ENCODE measurements at places on chromosomes 2 and 18. TPM values are rescaled to one million over a fixed set of nuclear protein-coding genes. Genes with fewer than 3 reads are reported as not detected.
A peak's percentile ranks its signal among the peaks of the same experiment; 100 is the strongest.

DNA sequence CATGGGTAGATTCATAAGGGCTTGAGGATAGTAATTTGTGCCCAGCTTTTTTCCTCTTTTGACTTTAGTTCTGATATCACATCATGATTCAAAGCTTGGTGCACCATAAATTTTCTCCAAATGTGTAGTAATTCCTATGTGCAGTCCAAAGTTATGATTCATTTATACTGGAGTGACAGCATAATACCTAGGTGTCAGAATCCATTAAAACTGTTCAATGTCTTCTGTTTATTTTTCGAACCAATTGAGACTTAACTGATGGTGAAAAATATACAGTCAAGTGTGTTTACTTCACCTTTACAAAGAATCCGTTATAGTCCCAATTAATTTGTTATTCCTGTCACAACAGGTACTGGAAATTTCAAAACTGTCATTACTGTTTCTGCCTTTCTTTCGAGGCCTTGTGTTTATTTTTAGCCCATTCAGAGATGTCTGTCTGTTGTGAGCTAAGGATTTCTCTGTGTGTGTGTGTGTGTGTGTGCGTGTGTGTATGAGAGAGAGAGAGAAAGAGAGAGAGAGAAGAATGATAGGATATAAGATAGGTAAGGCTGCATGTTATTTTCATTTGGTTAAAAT, 389.7 kb upstream of the ATP5MC3 start:
- DNase-seq: no peak
- no peaks in the 10 kb centered on the region for H3K27me3 ChIP-seq
- H3K36me3 ChIP-seq: no peaks in the 10 kb centered on the region

DNA sequence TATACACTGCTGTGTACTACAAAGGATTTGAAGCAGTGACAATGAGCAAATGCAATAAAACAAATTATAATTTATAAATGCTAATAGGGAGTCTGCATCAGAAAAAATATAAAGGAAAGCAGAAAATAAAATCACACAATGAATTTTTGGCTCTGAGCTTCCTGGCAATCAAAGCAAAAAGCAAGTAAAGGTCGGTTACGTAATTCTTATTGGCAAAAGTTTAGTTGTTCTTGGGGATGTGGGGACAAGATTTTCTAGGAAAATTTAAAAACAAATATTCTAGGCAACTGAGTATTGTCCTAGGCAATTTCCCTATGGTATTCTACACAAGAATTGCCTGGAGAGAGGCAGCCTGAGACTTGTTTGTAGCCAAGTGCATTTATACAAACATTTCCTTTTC, 1.8 kb downstream of the ORC2 start:
- no peak for DNase-seq
- H3K4me3 ChIP-seq: no peak overlapping the region
- H3K36me3 ChIP-seq: peaks cover 1% of the 10 kb centered on the region
- peaks cover 26% of the 10 kb centered on the region for H3K4me1 ChIP-seq
- no peaks in the 10 kb centered on the region for H3K27me3 ChIP-seq

- H3K4me3 ChIP-seq: no peak overlapping the region
- H3K4me1 ChIP-seq: no peaks in the 10 kb centered on the region
- H3K36me3 ChIP-seq: no peaks in the 10 kb centered on the region
- no peak for DNase-seq
- H3K27ac ChIP-seq: no peak overlapping the region
These were observed 813.8 kb downstream of the DCC start for GRCh38 chr18:53153800-53154199.

DNA sequence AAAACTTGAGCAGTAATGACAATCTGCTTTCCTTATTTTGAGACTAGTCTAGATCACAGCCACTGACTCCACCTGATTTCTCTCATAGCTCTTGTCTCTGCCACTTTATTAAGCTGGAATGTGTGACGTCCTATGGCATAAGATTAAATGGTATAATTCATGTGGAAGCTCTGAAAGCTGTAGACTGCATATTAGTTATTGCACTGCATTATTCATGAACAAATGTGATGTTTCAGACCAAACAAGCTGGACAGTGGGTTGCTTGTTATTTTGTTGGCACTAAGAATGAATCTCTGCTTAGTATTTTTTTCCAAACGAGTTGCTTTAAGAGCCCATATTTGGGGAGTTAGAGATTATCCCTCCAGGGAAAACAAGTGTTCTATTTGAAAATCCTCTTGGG, 1218.5 kb downstream of the SUCLG1 start:
- H3K4me1 ChIP-seq: no peaks in the 10 kb centered on the region
- DNase-seq: no peak
- no peak overlapping the region for H3K4me3 ChIP-seq
- no peaks in the 10 kb centered on the region for H3K27me3 ChIP-seq
- H3K27ac ChIP-seq: no peak overlapping the region

FLACC1 gene
- polyA plus RNA-seq: 0.43 TPM

DNA sequence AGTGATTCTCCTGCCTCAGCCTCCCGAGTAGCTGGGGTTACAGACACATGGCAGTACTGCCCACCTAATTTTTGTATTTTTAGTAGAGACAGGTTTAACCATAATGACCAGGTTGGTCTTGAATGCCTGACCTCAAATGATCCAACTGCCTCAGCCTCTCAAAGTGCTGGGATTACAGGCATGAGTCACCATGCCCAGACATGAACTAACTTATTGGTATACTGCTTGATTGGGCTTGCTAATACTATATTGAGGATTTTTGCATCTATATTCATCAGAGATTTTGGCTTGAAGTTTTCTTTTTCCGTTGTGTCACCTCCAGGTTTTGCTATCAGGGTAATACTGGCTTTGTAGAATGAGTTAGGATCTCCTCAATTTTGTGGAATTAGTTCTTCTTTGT, 706.1 kb upstream of the HS6ST1 start:
- peaks cover 10% of the 10 kb centered on the region for H3K4me1 ChIP-seq
- H3K4me3 ChIP-seq: no peak overlapping the region
- no peaks in the 10 kb centered on the region for H3K27me3 ChIP-seq
- no peak overlapping the region for H3K27ac ChIP-seq
- peak; percentile 26 for DNase-seq
- no peaks in the 10 kb centered on the region for H3K36me3 ChIP-seq

DNA sequence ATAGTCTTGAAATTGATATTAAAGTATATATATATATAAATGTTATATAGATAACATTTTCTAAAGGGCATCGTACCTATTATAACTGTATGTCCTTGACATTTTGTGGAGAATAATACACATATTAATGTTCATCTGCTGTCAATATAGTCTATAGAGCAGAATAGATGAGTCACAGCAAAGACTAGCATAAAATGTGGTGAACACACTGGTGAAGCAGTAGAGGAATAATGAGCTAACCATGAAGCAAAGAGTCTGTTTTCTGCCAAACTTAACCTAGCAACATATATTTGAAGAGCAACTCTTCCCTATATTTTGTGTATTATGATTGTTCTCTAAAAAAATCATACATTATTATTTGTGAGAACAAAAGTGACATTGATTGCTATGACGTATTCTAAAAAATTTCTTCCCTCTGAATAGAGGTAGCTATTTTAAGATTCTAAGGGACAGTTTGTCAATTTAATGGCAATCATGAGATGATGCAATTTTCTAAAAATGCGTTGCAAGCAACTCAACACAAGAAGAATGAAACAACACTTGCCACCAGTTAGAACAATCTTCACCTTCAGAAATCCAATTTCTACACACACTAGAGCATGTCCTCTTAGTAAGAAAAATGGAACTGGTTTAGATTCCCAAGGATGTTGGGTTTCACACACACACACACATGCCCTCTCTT, 22.0 kb downstream of the DOCK10 start:
- H3K27ac ChIP-seq: no peak overlapping the region
- no peaks in the 10 kb centered on the region for H3K27me3 ChIP-seq
- H3K4me1 ChIP-seq: no peaks in the 10 kb centered on the region
- no peaks in the 10 kb centered on the region for H3K36me3 ChIP-seq
- DNase-seq: no peak
- H3K4me3 ChIP-seq: no peak overlapping the region

DNA sequence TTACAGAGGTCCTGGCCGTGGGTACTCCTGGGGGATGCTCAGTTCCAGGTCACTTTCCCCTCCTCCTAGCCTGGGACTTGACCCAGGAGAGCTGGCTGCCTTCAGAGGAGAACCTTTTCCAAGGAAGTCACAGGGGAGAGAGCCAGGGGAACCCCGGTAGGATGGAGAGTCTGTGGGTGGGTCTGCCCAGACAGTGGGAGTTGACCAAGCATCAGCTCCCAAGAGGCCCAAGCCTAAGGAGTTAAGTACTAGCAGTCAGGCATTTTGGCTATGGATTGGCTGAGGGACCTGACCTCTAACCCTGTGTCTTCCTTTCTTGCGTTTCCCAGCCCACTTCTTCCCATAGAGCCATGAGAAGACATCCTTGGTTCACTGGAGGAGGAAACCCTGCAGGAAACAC, 48.8 kb upstream of the PLB1 start:
- no peak overlapping the region for H3K4me3 ChIP-seq
- peaks cover 59% of the 10 kb centered on the region for H3K4me1 ChIP-seq
- H3K36me3 ChIP-seq: no peaks in the 10 kb centered on the region
- H3K27me3 ChIP-seq: no peaks in the 10 kb centered on the region
- peak overlapping the region; percentile 82 for H3K27ac ChIP-seq

DNA sequence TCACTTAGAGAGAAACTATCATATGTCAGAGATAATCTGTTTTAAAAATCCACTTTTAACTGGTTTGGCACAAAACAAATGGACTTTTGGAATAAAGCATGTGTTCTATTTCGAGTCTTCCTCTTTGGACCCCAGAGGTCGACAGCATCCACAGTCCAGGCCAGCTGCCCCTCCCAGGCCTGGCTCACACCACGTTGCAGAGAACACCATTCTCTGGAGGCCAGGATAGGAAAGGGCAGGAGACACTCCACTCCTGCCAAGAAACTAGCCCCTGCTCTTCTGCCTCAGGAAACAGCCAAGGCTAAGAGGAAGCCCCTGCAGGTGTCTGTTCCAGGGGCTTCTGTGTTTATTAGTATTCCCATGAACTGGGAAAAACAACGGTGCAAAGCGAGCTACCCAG, 456.6 kb upstream of the ID2 start:
- H3K36me3 ChIP-seq: no peaks in the 10 kb centered on the region
- no peaks in the 10 kb centered on the region for H3K27me3 ChIP-seq
- no peak for DNase-seq
- no peak overlapping the region for H3K27ac ChIP-seq
- H3K4me3 ChIP-seq: no peak overlapping the region
- H3K4me1 ChIP-seq: no peaks in the 10 kb centered on the region

DNA sequence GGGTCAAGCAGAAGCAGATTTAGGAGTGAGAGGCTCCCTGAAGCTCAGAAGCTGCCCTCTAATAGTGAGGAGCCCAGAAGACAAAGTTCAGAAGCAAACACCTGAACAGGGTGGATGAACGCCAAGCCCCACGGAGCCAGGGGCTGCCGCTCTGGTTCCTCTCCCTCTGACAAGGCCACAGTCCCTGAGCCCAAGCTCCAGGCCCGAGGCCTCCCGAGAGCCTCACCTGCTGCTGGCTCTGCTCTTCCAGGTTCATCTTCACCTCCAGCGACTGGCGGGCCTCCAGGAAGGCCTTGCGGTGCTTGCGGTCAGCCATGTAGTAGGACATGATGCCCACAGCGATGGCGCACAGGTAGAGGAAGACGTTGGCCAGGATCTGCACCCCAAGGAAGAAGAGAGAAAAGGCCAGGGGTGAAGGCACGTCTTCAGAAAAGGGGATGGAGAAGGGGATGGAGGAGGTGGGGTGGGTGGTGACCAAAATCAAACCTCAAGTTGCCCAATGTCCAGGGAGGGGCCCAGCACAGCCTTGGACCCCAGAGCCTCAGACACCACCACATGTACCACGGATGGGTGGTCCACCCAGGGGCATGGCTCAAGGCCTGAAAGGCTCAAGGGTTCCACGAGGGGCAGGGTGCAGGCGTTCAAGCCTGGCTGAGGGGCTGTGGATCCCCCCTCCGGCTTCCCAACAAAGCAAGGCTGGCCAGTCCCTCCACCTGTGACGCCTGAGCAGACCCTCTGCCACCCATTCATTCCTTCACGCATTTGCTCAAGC, 47.5 kb downstream of the ADCY3 start:
- H3K4me1 ChIP-seq: no peaks in the 10 kb centered on the region
- no peaks in the 10 kb centered on the region for H3K36me3 ChIP-seq
- DNase-seq: no peak
- no peak overlapping the region for H3K4me3 ChIP-seq
- H3K27me3 ChIP-seq: no peaks in the 10 kb centered on the region

DNA sequence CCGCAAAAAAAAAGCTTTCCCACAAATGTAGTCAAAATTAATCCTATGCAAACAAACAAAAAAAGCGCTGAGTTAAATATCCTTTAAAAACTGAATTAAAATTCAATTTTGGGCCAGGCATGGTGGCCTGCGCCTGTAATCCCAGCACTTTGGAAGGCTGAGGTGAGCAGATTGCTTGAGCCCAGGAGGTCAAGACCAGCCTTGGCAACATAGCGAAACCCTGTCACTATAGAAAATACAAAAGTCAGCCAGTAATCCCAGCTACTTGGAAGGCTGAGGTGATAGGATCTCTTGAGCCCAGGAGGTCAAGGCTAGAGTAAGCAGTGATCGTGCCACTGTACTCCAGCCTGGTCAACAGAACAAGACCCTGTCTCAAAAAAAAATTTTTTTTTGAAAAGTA, 8.8 kb upstream of the MARCHF7 start:
- H3K27me3 ChIP-seq: no peaks in the 10 kb centered on the region
- no peak for DNase-seq
- no peaks in the 10 kb centered on the region for H3K4me1 ChIP-seq
- H3K4me3 ChIP-seq: no peak overlapping the region

CDK15 gene
- polyA plus RNA-seq: 0.96 TPM

DNA sequence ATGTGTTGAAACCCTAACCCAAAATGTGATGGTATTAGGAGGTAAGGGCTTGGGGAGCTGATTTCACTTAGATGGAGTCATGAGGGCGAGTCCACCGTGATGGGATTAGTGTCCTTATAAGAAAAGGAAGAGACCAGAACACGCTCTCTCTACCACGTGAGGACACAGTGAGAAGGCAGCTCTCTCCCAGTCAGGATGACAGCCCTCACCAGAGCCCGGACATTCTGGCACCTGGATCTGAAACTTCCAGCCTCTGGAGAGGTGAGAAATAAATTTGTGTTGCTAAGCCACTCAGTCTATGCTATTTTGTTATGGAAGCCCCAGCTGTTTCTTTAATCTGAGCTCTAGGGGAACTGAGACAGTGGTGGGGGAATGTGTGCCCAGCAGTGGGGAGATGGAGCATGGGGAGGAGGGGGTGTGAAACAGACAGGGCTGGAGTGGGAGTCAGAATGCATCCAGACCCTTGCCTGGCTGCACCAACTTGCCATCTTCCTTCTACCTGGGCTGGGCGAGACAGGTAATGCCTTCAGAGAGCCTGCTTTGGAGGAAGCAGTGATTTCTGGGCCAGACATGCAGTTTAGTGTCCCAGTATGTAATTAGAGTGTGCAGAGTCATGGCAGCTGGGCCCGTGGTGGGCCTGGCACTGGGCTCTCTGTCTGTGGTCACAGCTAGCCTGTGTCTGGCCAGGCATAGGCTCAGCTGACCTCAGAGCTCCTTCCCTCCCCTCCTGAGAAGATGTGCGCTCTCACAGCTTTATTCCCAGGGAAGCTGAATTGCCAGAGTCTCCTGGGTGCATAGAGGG, 38.1 kb downstream of the RHOB start:
- no peaks in the 10 kb centered on the region for H3K36me3 ChIP-seq
- H3K4me1 ChIP-seq: peaks cover 10% of the 10 kb centered on the region
- no peaks in the 10 kb centered on the region for H3K27me3 ChIP-seq
- no peak overlapping the region for H3K27ac ChIP-seq
- no peak for DNase-seq
- H3K4me3 ChIP-seq: no peak overlapping the region

IL1RL1 gene
- polyA plus RNA-seq: 1.3 TPM

NRP2 gene
- polyA plus RNA-seq: 9.1 TPM

Measured in keratinocyte (primary cell).